EH (cell line): ENCODE measurements at places on chromosomes 7 and 10.
A peak's percentile ranks its signal among the peaks of the same experiment; 100 is the strongest.

DNA sequence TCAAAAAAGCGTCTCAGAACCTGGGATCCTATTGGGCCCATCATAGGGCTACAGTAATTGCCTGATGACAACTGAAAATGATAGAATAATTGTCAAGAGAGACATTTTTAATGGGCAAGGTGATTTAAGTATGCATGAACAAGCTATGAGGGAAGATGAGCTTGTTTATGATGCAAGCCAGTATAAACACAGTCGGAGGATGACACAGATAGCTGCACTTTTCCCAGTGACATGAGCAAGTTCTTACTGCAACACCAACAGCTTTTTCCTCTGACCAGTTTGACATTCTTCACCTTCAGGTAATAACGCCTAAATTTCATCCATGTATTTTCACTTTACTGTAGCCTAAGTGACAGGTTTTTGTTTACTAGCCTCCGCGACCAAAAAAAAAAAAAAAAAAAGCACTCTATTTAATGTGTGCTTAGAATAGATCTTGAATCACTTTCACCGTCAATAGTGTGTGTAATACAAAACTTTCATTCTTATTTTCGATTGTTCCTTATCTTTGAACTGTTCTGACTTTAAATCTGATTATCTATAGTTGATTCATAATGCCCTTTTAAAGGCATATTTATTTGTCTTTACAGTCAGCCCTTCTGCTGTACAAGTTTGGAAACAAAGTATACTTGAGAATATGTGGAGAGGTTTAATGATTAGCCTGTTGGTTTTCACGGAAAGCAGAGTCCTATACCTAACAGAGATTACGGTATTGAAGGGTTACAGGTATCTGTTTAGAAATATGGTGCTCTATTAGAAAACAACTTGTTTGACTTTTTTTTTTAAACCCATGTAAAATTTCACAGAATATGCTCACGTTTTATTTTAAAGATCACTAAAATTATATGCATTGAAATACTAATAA is 1.7 kb downstream of the FOXP2 start:
- DNase-seq = no peak

DNA sequence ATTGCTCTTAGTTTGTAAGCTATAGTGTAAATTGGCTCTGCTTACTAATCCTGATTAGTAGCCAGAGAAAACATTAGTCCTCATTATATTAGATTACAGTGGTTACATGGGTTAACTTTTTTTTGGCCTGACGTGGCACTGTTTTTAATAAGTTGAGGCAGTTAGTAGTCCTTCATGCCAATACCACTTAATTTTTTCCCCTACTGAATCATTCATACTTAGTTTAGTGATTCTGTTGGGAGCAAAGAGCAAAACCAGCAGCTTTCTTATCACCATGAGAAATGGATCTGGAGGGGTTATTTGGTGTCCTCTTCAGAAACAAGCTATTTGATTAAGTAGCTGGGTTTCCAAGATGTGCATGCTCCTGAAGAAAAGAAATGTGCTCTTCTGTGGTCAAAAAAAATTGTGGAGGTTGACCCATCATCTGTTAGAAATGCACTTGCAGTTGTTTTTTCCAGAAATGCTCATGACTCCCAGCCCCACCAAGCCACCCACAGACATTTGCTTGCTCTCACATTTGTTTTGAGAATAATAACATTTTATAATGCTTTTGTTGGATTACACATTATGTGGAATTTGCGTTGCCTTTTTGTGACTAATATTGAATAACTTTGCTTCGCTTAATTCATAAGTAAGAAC is 258.5 kb downstream of the HDAC9 start:
- DNase-seq = peak; percentile 96

DNA sequence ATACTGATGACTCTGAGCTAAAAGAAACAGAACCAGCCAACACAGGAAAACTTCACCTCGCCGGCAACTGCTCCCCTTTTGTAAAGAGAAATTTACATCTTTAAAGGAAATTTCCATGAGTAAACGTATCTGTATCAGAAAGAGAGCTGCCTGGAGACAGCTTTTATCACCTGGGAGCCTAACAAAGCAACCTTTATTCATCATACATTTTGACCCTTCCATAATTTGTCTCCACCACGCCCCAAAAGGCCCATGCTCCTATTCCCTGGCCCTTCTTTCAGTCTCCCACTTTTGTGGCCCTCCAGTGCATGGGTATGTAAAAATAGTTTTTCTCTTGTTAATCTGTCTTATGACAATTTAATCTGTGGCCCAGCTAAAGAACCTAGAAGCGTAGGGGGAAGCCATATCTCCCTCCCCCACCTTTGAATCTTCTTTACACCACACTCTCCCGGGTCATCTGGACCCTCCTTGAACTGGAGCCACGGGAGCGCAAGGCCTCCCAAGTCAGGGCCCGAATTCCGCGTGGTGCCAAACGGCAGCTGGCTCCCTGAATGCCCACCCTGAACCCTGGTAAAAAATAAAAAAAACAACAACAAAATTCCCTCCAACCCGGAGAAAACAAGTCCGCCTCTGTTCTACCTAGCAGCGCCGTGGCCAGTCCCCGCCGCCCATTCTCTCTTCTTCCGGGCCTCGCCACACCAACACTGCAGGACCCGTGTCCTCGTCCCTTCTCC is 15.4 kb upstream of the FKBP9 start:
- peak; percentile 8 for DNase-seq

DNA sequence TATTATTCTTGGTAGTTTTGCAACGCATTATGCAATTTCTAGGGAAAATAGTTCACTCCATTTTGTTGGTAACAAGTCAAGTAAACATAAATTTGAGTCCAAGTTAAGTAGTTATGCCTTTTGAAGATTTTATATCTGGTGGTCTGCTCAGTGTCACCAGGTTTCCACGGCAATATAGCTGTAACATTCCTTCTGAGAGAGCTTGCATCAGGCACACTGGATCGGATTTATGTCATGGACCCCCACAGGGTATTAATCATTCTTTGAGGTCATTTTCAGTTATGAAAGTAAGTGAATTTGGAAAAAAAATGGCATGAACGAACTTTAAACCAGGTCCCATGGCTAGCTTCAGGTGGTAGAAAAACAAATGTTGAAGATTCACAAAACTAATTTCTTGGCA is 136.3 kb downstream of the POLR1F start:
- no peak for DNase-seq

DNA sequence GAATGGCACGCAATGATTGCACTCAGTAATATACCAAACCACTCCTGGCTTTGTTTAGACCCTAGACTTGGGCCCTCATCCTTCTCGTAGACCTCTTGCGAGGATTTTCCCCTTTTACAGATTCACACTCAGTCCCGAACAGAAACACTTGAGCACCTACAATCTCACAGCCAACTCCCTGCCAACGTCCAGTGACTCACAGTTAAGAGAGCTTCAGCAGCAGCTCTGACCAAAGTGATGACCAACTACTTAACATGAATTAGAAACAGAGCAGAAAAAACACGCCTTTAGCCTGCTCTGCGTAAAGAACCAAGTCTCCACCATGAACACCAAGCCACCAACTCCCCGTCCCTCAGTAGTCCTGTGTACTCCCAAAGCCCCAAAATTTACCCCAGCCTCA is 2.2 kb downstream of the DNAJC30 start:
- DNase-seq = peak; percentile 40

DNA sequence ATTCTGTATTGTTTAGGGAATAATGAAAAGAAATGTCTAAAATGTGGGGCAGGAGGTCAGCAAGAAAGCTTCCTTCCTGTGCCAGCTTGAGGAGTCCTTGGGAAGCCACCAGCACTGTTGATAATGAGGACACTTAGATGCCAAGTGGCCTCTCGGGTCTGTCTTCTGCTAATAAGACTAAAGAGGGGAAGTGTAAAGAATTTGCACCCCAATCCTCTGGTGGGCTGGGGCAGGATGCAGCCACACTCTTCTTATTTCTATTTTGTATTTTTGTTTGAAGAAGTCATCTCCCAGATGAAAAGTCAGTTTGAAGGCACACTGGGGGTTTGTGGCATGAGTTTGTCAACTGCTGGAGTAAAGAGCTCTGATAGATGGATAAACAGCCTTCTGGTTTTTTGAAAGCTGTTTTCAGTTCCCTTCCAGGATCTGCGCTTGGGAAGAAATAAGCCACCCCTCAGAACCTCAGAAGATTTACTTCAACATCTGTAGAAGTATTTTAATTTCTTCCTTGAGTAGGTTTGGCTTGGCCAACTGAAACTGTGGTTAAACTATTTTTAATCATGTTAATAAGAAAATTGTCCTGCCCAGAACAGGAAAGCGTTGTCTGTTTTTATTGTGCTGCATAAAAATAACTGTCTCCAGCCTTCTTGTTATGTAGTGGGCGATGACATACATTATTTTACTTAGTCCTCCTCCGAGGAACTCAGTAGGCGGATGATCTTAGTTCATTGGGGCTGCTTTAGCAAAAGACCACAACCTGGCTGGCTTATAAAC is 128.8 kb upstream of the GPR26 start:
- DNase-seq = no peak

GRCh38 chr7:151782598-151783448 is 94.1 kb downstream of the PRKAG2 start:
- peak; percentile 54 for DNase-seq

- no peak for DNase-seq
Measured at GRCh38 chr7:95253986-95254385, 70.3 kb downstream of the PON1 start.

GRCh38 chr7:96408881-96409280 is 87.0 kb upstream of the SLC25A13 start:
- no peak for DNase-seq

DNA sequence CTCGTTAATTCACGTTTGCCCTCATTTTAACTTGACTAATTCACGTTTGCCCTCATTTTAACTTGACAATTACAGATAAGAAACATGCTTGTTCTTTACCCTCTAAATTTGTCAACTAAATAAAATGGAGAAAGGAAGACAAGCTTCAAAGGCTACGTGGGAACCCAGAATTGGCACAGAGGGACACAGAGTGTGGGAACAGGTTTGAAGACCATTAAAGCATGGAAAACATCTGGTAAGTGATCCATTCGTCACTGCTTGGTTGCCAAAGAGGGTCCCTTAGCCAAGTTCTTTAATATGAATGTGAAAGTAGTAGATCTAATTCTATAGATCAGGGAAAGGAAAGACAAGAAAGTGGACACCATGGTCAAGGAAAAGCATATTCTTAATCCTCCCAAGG is 57.2 kb downstream of the ITIH5 start:
- DNase-seq = no peak

- no peak for DNase-seq
Measured at GRCh38 chr7:140697447-140698143, 1.1 kb downstream of the NDUFB2 start.

GRCh38 chr10:78581133-78581694 is 487.6 kb upstream of the ZMIZ1 start:
- no peak for DNase-seq

DNA sequence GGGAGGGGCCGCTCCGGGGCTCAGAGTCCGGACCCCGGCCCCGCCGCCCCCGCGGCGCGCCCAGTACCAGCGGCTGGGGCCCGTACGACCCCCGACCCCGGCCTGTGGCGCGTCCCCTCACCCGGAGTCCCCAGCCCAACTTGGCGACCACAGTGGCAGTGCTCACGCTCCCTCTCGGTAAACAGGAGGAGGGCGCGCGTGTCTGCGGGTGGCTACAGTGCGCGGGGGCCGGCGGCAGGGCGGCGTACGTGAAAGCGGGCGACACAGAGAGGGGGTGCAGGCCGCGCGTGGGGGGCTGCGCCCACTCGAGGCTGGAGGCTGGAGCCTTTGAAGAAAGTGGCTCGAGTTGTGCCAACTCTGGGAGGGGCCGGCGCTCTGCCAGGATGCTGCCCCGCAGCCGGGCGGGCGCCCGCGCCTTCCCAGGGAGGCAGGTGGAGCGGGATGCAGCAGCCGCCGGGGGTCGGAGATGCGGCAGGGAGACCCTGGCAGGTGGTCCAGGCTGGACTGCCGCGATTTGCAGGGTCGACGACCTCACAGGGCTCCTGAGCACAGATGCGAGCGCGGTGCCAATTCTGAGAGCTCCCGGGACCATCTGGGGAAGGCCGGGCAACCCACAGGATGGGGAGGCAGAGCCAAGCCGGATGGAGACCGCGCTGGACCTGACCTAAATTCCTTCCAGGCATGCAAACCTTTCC is 655 bp downstream of the PTPRE start:
- no peak for DNase-seq

DNA sequence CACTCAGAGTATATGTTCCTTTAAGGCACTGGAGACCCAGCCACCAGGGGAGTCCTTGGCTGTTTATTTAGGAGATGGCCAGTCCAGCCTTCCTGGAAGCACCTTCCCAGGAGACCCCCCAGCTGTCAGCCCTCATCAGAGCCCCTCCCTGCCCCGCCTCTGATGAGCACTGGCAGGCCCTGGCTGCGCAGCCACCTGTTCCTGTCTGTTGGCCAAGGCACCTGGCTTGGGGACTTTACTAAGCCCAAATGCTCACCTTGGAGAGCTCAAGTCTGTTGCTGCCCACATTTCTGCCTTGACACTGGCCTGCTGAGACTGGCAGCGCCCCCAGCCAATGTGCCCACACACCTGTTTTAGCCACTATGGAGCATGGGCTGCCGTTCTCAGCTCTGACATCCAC is 124.7 kb downstream of the ELMO1 start:
- DNase-seq = no peak

DNA sequence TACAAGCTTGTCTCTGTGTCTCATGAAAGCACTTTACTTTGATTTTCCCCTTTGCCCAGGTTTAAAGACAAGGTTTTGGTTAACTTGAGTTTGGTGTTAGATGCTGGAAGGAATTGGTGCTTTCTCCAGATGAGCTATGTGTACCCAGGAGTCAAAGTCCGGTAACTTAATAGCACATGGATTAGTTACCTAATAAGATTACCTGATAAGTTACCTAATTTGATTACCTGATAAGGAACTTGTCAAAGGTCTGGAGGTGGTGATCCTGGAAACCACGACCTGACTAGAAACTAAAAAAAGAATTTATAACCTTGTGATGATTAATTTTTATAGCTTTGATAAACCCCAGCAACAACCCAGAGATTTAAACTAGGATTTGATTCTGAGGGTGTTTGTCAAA is 269.9 kb upstream of the CACNA2D1 start:
- no peak for DNase-seq

DNA sequence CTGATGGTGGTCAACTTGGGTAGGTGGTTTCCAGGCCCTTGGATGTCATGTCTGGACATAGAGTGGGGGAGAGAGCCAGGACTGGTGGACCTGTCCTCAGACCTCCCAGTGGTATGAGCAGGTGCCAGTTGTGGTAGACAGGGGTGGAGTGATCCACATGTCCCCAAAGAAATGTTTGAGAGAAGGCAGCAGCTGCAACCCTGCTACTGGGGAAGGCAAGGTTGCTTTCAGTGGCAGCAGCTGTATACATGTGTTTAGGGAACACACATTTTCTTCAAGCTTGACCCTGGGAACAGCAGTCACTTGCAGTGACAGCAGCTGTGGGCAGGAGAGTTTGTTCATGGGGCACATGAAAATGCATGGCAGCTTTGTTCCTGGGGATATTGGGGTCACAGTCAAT is 882.6 kb upstream of the C7orf33 start:
- DNase-seq = no peak
